ENCODE measurements at places on chromosomes 5 and 9. TPM values are rescaled to one million over a fixed set of nuclear protein-coding genes. Genes with fewer than 3 reads are reported as not detected.

PTGR1 gene
- total RNA-seq: 7.5 TPM

SPATA31A3 gene
- total RNA-seq: not detected

SERINC5 gene
- total RNA-seq: 66.4 TPM

PPP2R2B gene
- total RNA-seq: 135 TPM

ARL14EPL gene
- total RNA-seq: not detected

ZBTB26 gene
- 15.3 TPM for total RNA-seq

TMC1 gene
- 0.94 TPM for total RNA-seq

TAF1L gene
- 0.31 TPM for total RNA-seq

LECT2 gene
- not detected for total RNA-seq

MARVELD2 gene
- total RNA-seq: 0.94 TPM

ADRB2 gene
- 0.94 TPM for total RNA-seq

ACER2 gene
- total RNA-seq: 9.1 TPM

PNPLA7 gene
- 3.8 TPM for total RNA-seq

HSPA4 gene
- 109 TPM for total RNA-seq

WNK2 gene
- 86.1 TPM for total RNA-seq

ANGPTL2 gene
- 1.9 TPM for total RNA-seq

BNC2 gene
- 0.31 TPM for total RNA-seq

KIAA1958 gene
- total RNA-seq: 31.6 TPM

PCDHGB5 gene
- 41.6 TPM for total RNA-seq

LCN9 gene
- not detected for total RNA-seq

SLC45A2 gene
- 2.5 TPM for total RNA-seq

PITX1 gene
- not detected for total RNA-seq

PCDHA9 gene
- total RNA-seq: 42.6 TPM

MED10 gene
- total RNA-seq: 28.8 TPM

LAMC3 gene
- total RNA-seq: 2.2 TPM

CCDC183 gene
- total RNA-seq: 6.3 TPM

BTNL3 gene
- not detected for total RNA-seq

Data from parietal lobe (tissue), 2 donors.